NB4 (cell line): ENCODE measurements at places on chromosomes 3 and 15.

DNA sequence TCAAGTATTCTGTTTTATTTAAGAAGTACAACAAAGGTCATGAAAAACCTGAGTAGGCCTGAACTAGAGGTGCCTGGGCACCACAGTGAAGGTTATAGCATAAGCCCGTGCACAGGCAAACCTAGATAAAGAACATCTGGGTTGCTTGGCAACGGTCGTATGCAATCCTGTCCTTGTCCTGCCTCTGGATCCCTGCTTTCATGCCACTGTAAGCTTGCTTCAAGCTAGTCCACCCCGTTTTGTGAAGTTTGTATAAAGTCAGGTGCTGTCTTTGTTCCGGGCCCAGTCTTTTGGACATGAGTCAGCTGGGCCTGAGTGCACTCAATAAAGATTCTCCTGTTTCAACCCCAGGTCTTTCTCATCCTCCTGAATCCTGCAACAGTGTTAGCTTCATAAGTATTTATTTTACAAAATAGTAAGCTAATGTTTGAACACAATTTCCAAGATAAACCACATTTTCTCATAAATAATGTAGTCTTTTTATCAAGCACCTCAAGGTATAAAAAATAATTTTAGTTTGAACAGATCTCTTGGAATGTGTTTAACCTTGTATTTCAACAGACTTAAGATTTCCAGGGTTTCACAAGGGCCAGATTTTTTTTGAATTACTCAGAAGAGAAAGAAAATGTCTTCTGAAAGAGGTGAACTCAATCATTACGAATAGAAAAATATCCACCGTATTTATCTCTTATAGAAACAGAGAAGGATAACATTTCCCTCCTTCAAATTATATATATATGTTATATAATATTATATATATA, 14.3 kb upstream of the SLC9C1 start:
- no peak for DNase-seq

DNA sequence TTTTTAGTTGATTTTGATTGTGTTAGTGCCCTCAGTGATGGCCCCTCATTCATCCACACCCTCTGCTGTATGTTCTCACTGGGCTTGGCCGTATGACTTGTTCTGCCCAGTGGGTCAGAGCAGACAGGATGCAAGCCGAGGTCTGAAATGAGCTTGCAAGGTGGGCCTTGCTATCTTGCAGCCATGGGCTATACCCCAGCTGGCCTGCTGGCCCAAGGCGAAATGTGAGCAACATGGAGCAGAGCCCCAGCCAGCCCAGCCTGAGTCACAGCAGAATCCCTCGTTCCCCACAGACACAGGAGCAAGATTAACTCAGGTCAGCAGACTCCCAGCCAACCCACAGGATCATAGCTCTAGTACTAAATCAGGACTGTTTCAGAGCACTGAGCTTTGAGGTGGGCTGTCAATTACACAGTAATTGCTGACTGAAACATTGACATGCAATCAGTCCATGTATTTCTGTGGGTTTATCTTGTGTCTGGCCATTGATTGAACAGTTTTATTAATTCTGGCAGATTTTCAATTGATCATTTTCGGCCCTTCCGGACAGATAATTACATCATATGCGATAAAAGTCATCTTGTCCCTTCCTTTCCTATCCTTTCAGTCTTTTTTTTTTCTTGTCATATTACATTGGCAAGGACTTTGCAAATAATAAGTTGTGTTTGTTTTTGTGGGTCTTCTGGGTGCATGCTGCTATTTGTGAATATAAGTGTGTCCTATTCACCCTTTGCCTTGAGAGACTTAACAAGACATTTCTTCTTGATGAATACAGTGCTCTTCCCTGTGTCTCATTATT, 27.1 kb downstream of the KLF15 start:
- DNase-seq: no peak

DNA sequence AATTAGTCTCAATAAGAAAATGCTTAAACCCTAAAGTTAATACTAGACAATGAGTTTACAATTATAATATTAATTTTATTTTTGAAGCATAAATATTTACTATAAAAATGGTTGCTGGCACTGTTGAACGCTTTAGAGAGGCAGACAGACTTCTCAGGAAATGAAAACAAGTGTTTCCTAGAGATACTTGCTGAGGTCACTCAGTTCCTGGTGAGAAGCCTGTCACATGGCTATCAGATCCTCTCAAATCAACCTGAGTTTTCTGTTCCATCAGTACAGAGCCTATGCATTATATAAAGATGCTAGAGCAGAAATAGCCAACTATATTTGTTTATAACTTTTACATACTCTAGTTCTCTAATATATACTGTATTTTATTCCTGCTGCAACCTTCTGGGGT, 109.2 kb downstream of the MYO5A start:
- DNase-seq: no peak

DNA sequence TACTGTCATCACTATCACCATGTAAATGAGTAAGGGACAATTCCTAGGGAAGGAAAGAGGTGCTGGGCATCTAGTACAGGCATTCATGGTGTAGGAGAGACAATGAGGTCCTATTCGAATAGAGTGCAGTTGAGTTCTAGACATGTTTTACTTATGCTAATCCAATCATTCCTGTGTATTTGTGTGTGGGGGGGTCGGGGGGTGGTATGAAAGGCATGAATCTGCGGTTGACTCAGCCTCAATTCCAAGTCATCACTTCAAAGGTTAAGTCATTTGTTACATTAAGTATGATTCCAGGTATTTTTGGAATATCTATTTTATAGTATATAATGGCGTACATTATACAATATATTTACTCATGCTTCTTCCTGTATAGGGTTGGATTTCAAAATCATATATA, 163.1 kb upstream of the GALNT15 start:
- no peak for DNase-seq

- no peak for DNase-seq
These were observed 35.8 kb upstream of the SLCO2A1 start for GRCh38 chr3:134065252-134066157.

- no peak for DNase-seq
These were observed 342.9 kb downstream of the CNTN3 start for GRCh38 chr3:74271541-74271940.

- no peak for DNase-seq
These were observed 422.9 kb upstream of the GRM7 start for GRCh38 chr3:6438031-6438430.

DNA sequence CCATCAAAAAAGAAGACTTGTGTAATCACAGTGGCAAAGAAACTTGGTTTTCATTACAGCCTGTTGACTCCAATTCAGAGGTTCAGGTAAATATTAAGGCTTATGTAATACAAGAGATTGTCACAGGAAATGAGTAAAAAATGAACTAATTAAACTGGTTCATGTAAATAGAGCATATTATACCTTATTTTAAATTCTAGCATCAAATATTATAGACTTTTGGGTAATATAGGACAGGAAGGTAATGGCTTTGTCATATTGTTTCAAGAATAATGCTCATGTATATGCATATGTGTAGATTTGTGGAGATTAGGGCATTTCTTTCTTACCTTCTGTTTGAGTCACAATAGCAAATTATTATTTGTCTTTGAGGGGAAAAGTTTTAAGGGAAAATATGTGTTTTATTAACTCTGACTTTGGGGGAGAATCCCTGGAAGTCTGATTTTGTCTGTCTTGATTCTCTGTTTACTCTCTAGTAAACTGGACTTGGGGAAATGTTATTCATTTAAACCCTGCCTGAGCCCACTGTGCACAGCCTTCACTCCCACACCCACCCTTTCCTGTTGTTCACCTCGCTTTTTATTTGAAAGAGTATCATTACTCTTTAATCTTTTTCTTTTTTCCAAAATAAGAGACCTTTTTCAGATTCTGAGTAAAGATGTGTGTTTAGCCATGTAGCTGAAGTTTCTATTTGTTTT, 43.0 kb downstream of the RASA2 start:
- peak; percentile 62 for DNase-seq

- DNase-seq: no peak
These were observed 395.5 kb downstream of the FGF12 start for GRCh38 chr3:192331749-192332385.

GRCh38 chr3:50275141-50275995, 3.5 kb upstream of the LSMEM2 start:
- DNase-seq: no peak

GRCh38 chr3:12273045-12273695, 15.7 kb upstream of the PPARG start:
- no peak for DNase-seq

GRCh38 chr3:189714991-189715961, 84.1 kb downstream of the TP63 start:
- no peak for DNase-seq

DNA sequence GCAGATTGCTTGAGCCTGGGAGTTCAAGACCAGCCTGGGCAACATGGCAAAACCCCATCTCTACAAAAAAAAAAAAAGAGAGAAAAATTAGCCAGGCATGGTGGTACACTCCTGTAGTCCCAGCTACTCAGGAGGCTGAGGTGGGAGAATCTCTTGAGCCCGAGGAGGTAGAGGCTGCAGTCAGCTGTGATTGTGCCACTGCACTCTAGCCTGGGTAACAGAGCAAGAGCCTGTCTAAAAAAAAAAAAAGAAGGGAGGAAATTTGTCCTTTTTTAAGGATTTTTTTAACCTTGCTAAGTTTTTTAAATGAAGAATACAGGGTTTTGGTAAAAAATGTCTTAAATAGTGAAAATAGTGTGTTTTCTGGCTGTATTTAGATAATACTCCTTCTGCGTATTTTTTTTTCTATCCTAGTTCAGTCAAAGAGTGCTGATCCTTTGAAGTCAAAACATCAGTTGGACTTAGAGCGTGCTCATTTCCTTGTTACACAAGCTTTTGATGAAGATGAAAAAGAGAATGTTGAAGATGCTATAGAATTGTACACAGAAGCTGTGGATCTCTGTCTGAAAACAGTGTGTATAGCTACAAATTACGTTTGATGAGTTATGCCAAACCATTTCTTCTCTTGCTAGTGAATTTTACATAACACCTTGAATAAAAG, 11.1 kb downstream of the CAPN7 start:
- DNase-seq: no peak

DNA sequence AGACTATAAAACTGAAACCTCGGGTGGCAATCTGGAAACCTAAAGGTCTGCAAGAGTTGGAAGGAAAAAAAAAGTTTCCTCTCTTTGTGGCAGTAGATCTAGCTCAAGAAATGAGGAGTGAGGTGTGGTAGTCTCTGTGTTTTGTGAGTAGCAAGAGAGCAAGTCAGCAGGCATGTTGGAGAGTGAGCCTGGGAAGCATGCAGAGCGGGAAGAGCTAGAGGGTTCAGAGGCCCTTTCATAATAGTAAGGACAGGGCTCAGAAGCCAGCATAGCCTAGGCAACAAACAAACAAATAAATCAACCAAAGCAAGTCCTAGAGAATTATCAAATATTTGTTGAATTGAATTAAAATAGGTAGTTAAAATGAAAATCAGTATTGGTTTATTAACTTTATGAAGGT, 189.7 kb upstream of the CBLB start:
- no peak for DNase-seq
